Stimulated activated CD4-positive, alpha-beta T cell treated with anti-CD3 and anti-CD28 coated beads, Interleukin-2, amount 100 ng/mL, for 24 hours (primary cell): ENCODE measurements at places on chromosomes 5 and 9.

GRCh38 chr5:132389585-132390286 lies 20.2 kb downstream of the SLC22A5 start:
- no peak for DNase-seq

DNA sequence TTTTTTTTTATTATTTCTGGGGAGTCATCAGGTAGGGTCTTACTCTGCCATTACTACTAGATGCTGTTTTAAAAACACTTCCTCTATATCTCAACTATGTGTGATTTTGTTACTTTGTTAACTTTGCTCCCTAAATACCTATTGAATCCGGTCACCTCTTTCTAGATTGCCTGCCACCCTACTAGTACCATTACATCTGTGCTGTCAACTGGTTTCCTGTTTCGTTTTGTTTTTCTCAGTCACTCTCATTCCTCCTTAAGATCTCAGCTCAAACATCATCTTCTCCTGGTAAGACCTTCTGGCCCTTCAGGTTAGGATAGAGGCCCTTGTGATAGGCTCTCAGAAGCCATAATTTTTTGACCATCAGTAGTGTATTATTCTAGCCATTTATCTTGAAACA lies 324.2 kb upstream of the ATP10B start:
- DNase-seq: no peak

- no peak for DNase-seq
Measured at GRCh38 chr9:131436865-131437271, 43.0 kb downstream of the PRRC2B start.

- no peak for DNase-seq
Measured at GRCh38 chr5:65126542-65127069, 355.1 kb downstream of the ADAMTS6 start.

- DNase-seq: no peak
Measured at GRCh38 chr5:76958991-76959767, 6.3 kb downstream of the CRHBP start.

DNA sequence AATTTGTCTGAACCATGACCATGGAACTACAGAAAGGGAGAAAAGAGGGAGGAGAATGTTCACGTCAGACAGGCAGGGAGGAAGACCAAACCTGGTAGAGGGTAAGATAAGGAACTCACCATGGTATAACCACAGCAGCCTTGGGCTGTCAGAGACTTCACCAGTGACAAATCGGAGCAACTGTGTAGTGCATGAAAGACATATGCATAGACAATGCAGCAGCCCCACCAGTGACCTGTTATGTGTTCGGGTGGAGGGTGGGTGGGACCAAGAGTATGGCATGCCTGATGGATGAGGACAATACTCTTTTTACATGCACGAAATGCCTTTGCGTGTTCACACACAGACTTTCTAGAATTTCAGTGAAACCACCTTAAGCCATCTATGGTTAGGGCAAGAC lies 221.8 kb upstream of the RASEF start:
- DNase-seq: no peak

GRCh38 chr9:93296889-93297480 lies 113.0 kb downstream of the WNK2 start:
- DNase-seq: no peak

DNA sequence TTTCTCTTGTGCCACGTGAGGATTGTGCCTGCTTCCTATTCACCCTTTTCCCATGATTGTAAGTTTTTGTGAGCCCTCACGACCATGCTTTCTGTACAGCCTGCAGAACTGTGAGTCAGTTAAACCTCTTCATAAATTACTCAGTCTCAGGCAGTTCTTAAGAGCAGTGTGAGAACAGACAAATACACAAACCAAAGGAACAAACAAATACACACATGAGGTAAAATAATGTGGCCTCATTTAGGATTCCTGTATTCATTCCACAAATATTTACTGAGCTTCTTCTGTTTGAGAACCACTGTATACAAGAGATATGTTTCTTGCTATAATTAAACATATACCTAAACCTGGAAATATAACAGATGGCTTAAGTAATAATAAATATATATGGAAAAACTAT lies 760.3 kb downstream of the CDH9 start:
- no peak for DNase-seq

GRCh38 chr5:92956886-92957285 lies 624.1 kb downstream of the NR2F1-AS1 start:
- no peak for DNase-seq

- DNase-seq: no peak
Measured at GRCh38 chr5:14497311-14497710, 84.3 kb upstream of the OTULINL start.

DNA sequence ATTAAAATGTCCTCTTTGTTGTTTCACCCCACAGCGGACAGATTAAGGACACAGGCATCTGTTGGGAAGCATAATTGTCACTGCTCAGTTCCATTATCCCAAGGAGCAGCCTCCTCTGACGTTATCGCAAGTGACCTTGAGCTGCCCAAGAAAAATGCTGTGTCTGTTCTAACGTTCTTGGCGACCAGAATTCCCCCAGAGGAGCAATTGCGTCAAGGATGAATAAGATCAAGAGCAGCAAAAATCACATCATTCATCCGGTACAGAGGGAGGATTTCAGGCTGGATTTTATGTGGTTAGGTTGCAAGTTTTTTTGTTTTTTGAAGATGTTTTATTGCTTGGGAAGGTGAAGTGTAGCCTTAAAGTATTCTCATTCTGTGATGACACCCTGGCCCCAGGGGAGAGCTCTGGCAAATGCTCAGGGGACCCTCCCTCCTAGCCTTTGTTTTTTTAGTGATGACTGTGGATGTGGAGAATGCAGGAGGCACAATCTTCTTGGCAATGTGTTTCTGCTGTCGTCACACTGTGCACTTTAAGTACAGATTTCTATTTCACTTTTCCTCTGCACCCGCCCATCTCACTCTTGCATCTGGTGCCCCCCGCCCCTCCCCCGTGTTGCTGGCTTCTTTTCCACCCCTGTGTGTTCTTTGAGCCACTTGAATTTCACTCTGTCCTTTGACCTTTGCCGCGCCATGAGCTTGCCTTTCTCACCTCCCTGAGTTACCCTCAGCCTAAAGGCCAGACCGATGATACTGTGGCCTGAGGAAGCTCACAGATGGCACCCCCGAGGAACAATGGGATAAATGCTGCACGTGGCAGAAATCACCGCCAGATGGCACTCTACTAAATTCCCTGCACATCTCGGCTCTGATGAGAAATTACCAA lies 308.5 kb downstream of the RAB3C start:
- peak; percentile 74 for DNase-seq

DNA sequence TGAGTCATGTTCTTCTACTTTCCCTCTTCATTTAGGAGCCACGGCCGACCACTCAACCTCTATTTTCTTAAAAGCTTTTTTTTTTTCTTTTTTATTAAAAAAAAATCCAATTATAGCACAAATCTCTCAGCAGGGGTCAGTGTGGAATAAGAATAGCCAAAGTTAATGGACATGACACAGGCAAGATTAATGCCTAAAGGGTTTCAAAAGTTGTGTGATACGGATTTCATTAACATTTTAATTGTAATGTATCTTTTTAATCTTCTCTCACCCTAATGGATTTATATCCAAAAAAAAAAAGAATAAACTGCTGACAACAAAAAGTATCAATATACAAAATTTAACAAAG lies 5.4 kb downstream of the NACC2 start:
- DNase-seq: no peak

DNA sequence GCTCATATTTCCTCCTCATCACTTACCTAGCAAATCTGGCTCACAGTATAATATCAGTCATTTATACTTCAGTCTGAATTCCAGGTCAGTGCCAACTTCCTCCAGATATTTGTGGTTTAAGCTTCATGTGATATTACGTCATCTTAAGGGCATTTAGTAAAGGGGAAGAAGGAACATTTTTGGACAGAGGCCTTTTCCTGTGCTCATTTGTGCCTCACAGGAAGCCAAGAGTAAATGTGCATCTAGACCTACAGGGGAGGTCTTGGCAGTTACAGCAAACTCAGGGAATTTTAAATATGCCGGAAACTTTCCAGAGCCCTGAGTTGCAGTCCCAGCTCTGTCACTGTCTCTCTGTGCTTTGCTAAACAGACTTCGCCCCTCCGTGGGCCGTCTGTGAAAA lies 12.3 kb upstream of the KCNIP1 start:
- no peak for DNase-seq

DNA sequence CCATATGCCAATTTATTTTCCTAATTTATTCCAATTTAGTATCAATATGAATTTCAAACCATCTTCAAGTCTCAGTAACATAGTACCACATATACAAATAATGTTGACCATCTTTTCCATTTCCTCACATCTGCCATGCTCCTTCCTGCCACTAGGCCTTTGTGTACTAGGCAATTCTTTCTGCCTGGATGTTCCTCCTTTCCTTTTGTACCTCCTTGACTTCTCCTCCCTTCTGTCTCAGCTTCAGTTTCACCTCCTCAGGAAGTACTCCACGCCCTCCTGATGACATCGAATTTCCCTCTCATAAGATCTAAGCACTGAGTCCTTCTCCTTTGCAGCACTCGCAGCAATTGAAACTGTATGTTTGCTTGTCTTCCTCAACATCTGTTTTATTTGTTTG lies 53.9 kb downstream of the MEF2C start:
- no peak for DNase-seq

- no peak for DNase-seq
Measured at GRCh38 chr9:36948051-36948450, 86.0 kb downstream of the PAX5 start.

GRCh38 chr9:89715318-89715858 lies 110.6 kb downstream of the GADD45G start:
- no peak for DNase-seq

GRCh38 chr5:180046656-180047055 lies 24.9 kb downstream of the RNF130 start:
- DNase-seq: no peak

DNA sequence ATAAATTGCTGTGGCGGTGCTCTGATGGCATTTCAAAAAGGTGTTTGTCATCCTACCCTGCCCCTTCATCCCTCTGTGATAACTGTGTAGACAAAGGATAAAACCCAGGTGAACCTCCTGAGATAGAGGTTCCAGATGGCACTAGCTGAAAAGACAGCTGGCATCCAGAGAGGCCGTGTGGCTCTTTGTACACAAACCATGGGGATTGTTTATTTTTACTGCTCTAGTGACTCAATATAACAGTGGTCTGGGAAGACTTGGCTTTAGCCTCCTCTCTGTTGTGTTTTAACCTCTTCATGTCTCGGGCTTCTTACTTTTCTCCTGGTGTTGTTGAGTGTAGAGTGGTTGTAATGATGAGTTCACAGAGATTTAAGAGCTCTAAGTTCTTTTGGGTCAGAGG lies 48.8 kb downstream of the SH3GL2 start:
- DNase-seq: no peak

DNA sequence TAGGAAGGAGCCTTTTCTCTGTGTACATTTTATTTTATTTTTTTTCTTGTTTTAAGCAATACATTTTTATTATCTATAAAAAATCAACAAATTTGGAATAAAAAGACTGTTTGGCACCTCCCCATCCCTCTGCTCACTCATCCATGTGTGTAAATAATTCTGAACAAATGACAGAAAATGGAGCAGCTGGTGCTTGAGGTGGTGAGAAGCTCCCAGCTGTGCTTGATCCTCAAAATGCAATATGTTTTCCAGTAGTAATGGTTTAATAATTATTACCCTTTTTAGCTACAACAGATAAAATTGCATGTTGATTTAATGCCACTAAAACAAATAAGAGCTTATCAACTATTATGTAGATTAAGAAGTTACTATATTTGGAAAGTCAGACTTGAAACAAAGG lies 132.5 kb downstream of the CDH18 start:
- no peak for DNase-seq

DNA sequence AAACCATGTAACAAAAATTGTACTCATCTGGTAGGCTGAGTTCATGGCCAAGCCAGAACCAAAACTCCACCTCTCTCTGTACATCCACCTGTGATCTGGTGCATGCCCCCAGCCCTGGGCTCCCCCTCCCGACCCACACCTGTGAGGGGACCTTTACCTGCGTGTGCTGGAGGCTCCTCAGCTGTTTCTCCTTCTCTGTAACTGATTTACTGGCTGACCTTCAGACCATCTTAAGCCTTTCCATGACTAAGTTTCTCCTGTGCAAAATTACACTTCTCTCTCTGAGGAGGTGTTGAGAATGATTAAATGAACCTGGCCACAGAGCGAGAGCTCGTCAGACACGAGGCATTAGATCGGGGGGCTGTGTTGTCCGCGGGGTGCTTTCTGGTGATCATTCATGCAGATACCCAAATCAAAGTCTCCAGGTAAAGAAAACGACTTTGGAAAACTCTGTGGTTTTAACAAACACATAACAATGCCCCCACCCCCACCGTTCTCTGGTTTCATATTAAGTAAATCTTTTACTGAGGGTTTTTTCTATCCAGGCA lies 136.4 kb downstream of the SEMA5A start:
- DNase-seq: no peak

GRCh38 chr9:127183814-127184582 lies 61.6 kb upstream of the ANGPTL2 start:
- DNase-seq: no peak

DNA sequence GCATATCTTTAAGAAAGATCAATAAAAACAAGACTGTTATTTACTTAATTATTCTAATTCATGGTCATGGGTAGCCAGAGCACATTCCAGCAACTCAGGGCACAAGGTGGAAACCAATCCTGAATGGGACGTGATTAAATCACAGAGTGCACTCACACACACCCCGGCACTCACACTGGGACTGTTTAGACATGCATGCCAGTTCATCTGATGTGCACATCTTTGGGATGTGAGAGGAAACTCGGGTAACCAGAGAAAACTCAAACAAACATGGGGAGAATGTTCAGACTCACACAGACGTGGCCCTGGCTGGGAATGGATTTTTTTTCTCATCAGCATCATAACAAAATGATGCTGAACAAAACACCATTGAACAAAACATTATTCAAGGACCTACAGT lies 29.4 kb downstream of the SMAD5 start:
- DNase-seq: no peak

DNA sequence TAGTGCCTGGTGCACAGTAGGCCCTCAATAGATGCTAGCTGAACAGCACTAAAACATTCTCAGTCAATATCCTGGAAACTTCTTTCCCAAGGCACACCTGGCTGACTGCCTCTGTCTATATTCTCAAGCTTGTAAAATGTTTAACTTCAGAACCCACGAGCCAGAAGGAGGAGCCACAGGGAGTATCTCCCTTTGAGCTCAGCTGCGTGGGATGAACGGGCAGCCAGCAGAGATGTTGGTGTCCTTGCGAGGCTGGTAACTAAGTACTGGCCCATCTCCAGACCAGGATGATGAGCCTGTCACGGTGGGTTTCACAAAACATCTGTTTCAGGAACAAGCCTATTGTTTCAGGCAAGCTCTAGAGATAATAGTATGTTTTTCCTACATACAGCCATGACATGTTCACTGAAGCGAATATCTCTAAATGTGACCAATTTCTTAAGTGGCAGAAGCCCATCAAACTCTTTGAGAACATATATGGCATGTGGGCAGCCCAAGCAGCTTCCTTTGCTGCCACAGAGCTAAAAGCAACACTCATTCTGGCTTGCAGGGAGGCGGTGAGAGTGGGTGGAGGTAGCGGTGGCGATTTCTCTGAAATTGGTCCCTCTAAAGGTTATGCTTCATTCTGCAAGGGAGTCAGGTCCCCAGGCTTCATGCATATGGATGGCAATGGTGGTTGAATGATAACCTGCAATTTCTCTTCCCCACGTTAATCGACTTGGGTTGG lies 206.2 kb downstream of the TTLL11 start:
- no peak for DNase-seq

GRCh38 chr9:133701321-133701980 lies 36.7 kb downstream of the SARDH start:
- peak; percentile 59 for DNase-seq
